ENCODE measurements at places on chromosomes 13 and 19. TPM values are rescaled to one million over a fixed set of nuclear protein-coding genes. Genes with fewer than 3 reads are reported as not detected.

INAFM1 gene
- 7.2 TPM for total RNA-seq

DNA sequence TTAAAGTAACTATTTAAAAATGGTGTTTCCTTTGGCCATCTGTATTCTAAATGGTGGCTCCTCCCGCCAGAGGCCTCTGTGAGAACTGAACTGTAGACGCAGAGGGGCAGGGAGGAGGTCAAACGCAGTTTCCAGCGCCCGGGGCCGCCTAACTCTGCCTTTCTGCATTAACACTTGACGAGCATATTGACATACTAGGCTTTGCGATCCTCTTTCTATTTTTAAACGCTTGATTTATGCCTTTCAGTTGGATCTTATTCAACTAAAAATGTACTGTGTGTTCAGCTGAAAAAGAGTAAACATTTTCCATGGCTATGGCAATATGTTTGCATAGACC lies 74.7 kb downstream of the SPACA7 start:
- DNase-seq, result no peak

DNA sequence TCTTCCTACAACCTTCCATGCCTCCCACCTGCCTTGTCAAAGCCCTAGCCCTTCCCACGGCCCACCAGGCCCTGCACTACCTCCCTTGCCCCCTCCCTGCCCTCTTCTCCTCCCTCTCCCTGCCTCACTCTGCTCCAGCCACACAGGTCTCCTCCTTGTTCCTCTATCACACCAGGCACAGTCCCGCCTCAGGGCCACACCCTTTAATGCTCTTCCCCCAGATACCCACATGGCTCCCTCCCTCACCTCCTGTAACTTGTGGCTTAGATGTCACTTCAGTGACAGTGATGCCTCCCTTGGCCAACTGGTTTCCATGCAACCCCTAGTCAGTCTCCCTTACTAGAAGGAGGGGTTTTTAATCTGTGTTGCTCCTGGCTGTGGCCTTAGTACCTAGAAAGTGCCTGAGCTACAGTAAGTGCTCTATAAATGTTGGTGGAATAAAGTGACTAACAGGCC lies 1.3 kb downstream of the SIRT6 start:
- DNase-seq, result no peak

GRCh38 chr13:30241532-30241931 lies 65.8 kb downstream of the KATNAL1 start:
- no peak for DNase-seq

ZNF625 gene
- total RNA-seq, result 5.4 TPM

FRY gene
- total RNA-seq, result 52.8 TPM

DNA sequence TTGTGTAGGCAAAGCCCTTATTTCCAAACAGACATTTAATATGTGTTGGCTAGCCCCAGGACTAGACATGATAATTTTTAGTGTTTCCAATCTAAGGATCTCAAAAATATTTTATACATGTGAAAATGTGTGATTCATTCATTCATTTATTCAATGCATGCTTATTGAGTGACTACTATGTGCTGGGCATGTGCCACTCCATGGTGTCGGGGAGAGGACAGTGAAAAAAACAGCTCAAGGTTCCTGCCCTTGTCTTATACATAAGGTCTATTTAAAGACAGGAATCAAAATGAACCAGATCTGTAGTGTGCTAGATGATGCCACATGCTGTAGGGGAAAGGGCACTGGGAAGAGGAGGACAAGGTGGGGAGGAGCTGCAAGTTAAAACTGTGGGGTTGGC lies 36.5 kb downstream of the GJA3 start:
- no peak for DNase-seq

RHPN2 gene
- 1.4 TPM for total RNA-seq

GRCh38 chr19:19261350-19262189 lies 11.5 kb downstream of the TM6SF2 start:
- DNase-seq, result no peak

BORCS8 gene
- 15.2 TPM for total RNA-seq

GRCh38 chr19:19554074-19555023 lies 16.3 kb downstream of the CILP2 start:
- no peak for DNase-seq

ZNF17 gene
- total RNA-seq, result 10.5 TPM

GRCh38 chr19:2032296-2032941 lies 16.9 kb upstream of the BTBD2 start:
- peak; percentile 99 for DNase-seq

CD79A gene
- total RNA-seq, result 0.80 TPM

DNA sequence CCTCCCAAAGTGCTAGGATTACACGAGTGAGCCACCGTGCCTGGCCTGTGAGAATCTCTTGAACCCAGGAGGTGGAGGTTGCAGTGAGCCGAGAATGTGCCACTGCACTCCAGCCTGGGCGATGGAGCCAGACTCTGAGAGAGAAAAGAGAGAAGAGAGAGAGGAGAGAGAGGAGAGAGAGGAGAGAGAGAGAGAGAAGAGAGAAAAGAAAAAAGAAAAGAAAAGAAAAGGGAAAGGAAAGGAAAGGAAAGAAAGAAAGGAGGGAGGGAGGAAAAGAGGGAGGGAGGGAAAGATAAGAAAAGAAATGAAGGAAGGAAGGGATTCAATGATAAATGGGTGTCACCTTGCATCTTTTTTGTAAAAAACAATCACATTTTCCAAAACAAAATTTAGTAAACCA lies 23.0 kb upstream of the PSPC1 start:
- no peak for DNase-seq

CYP4F11 gene
- total RNA-seq, result 3.1 TPM

DNA sequence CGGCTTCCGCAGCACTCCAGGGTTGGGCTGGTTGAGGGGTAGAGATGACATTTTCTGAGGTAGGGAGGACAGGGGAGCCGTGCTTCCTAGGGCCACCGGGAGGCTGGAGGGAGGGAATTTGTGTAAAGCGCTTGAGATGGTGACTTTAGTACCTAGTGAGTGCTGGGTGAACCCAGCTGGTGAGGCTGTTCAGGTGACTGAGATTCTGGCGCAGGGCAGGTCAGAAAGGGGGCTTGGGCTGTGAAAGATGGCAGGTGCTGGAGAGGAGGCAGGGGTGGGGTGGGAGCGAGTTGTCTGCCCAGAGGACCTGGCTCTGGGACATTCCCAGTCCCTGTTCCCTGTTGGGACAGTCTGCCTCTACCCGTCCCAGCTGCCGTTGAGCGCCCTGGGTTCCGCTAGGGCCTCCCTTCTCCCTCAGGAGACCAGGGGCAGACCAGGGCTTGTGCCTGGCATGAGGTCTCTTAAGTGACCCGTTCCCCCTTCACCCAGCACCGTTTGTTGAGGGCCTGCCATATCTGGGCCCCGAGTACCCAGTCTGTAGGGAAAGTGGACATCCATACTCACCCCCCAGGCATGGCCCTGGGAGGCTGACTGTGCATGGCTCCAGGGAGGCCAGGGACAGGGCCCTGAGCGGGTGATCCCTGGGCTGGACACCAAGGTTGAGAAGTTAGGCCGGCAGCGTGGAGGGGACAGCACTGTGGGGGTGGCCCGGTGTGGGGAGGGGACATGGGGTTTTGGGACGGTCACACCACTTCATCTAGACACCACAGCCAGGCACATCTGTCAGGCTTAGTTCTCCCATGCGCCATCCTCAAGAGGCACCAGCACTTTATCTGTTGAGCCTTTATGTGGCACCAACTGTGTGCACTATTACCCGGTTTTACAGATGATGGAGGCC lies 5.0 kb downstream of the PTOV1 start:
- no peak for DNase-seq

INSR gene
- 104 TPM for total RNA-seq

GRCh38 chr19:51514866-51515481 lies 13.4 kb upstream of the SIGLEC12 start:
- no peak for DNase-seq

- no peak for DNase-seq
Measured at GRCh38 chr19:35228177-35228930, at the start of gene FAM187B. TSS of gene FAM187B (minus strand) at chr19:35228739. CDS start at chr19:35228680, 59 bp downstream.

GRCh38 chr19:45139286-45140143 lies 21.3 kb downstream of the NKPD1 start:
- no peak for DNase-seq

- DNase-seq, result no peak
Measured at GRCh38 chr19:58518256-58519086, 1.1 kb downstream of the ZBTB45 start.

- no peak for DNase-seq
Measured at GRCh38 chr19:13691569-13692435, 72.5 kb upstream of the MRI1 start.

ACP7 gene
- total RNA-seq, result not detected

DNA sequence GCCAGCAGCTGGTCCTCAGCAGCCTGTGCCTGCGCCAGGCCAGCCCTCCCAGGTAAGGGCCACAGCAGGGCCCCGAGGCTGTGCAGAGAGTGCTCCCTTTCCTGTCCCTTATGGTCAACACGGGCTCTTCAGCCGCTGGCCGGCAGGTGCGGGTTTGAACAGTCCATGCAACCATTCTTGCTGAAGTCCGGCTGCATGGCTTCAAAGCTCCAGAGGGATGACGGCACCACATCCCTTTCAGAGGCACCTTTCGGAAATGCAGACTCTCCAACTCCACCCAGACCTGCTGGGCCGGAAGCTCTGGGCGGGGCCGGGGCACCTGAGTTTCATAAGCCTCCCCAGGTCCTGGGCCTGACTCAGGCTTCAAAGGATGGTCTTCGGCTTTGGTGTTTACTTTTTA lies 81.3 kb downstream of the SPACA7 start:
- no peak for DNase-seq

- DNase-seq, result no peak
Measured at GRCh38 chr19:5254543-5254942, 86.1 kb downstream of the PTPRS start.

- no peak for DNase-seq
Measured at GRCh38 chr19:33292595-33293254, 9.6 kb downstream of the CEBPA start.

AMER2 gene
- total RNA-seq, result not detected

DNA sequence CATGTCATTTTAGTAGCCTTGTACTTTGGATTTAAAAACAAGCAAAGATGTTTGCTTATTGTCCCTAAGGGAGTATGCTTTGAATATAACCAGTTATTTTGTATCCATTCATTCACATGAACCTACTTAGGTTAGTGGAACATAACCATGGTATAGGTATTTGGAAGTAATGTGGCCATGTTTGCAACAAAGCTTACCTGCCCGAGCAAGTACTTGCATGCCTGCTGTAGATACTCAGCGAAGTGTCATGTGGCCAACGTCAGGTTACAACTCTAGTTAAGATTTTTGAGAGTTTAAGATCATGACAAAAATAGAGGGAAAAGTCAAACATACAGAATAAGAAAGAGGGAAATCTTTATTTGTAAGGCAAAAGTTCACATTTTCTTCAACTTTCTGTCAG lies 57.2 kb downstream of the COG6 start:
- no peak for DNase-seq

DNA sequence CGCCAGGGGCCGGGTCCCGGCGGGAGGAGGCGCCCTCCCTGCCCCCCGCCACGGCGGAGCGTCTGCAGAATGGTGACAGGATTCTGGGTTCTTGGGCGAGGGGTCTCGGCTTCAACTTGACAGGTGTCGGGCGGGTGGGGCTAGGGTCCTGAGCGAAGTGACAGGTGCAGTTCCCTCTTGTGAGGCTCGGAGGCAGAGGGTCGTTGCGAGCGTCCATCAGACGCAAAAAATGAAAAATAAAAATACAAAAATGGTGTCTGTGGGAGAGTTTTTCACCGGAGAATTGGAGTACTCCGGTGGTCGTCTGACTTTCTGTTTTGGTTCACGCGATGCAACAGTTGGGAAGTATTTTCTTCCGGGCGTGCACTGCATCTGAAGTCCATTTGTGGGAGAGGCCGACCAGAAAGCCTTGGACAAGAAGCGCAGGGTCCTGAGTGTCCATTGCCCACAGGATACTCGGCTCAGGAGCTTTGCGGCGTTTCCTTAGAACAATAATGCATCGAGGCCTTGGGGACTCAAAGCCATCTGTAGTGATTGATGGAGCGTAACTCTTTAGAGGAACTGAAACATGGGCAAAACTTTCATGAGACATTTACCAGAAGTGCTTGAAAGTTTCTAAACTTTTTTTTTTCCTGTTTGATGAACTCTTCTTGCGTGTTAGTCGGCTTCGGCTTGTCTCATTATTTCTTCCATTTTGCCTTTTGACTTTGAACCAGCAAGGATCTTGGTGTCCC lies 759 bp downstream of the RB1 start:
- DNase-seq, result peak; percentile 32

GRCh38 chr13:72004246-72004645 lies 137.2 kb upstream of the DACH1 start:
- DNase-seq, result no peak

- no peak for DNase-seq
Measured at GRCh38 chr13:100946588-100946987, 272.0 kb upstream of the TMTC4 start.

Measured in breast epithelium (tissue), 4 donors.